ENCODE measurements at places on chromosomes 11 and 22.

GRCh38 chr22:31398231-31398630 is 1.2 kb upstream of the DRG1 start:
- DNase-seq: no peak

- no peak for DNase-seq
These were observed 1.1 kb downstream of the PANX1 start for GRCh38 chr11:94129512-94130297.

DNA sequence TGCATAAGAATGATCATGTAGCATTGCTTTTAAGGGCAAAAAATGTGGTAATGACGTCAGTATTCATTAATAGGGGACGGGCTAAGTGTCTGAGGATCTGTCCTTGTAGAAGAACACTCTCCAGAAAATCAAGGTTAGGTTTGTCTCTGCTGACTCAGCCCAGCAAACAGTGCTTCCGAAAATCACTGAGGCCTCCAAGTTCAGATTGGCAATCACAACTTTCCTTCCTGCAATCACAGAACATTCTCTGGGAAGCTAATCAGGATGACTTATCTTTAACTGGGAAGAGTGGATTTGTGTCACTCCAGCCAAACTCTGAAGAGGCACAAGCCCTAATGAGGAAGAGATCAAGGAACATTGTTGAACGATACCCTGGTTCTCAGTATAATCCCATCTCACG is 123.2 kb upstream of the LDLRAD3 start:
- DNase-seq: no peak

- no peak for DNase-seq
These were observed 54.0 kb upstream of the PRDM11 start for GRCh38 chr11:45092404-45092785.

DNA sequence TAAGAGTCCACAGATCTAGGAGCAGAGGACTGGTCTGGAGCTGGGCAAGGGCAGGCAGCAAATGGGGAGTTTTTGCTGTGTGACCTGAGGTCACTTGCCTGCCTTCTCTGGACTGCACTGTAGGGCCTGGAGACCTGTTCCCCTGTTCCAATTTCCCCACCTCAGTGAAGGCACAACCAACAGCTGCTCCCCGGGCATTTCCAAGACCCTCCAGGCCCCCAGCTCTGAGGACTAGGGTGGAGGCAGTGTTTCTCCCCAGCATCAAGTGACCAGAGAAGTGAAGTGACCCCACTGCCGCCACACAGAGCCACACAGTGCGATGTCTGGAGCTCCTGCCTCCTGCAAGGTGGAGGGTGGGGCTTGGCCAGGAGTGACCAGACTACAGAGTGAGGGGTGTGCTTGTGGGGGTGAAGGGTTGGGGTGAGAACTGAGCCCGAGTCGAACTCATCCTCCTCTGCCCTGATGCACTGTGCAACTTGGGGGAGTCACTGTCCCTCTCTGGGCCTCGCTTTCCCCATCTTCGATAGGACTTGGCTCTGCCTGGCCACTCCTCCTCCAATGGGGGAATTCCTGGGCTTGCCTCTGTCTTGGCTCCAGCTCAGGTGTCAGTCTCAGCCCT is 21.6 kb downstream of the P2RY2 start:
- no peak for DNase-seq

- DNase-seq: no peak
These were observed 16.5 kb downstream of the NAP1L4 start for GRCh38 chr11:2975594-2975993.

DNA sequence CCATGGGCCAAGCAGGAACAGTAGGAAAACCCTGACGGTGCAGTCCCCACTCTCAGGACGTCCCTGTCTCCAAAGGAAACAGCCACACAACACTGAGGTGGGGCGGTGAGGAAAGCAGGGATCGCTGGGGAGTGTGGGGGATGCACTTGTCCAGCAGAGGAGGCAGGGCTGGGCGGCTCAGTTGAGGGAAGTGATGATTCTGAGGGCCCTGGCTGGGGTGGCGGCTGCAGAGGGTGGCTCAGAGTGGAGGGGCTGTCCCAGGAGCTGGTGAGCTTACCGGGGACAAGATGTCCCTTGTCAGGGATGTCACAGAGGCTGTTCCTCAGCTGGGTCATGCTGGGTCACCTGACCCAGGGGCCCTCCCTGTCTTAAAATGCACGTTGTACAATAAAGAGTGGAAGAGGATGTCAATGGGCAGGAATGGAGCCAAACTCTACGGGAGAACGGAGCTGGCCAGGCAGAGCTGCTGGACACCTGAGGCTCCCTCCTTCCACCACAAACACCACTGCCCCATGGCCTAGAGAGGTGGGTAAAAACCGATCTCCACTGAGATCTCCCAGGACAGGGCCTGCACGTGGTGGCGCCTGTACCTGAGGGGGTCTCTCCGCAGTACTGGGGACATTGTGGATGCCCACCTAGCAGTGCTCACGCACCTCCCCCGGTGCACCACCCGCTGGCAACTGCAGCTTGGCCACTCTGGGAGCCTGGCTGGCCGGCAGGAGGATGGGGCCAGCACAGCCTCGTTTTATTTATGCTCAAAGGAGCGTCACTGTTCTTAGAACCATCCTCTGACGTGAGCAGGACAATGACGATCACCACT is 9.7 kb upstream of the EFCAB6 start:
- DNase-seq: no peak

- no peak for DNase-seq
These were observed 495.6 kb upstream of the KIRREL3 start for GRCh38 chr11:127496165-127496564.

DNA sequence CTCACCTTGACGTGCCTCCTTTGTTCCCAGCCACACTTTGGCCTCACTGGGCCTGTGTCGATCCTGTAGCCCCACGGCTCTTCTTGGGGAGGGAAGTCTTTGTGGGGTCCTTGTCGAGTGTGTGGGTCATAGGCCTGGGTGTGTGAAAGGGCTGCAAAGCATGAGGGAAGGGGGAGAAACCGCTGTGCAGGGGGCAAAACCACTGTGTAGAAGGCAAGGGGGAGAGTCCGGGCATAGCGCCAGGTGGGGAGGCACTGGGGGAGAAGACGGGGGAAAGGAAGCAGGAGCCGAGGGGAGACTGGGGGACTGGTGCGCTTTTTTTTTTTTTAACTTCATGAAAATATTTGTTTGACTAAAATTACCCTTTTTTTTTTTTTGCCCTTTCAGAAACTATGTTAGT is 65.1 kb upstream of the RASD2 start:
- DNase-seq: no peak

All from GM19239 (cell line).